ENCODE measurements at places on chromosomes 4 and X.

DNA sequence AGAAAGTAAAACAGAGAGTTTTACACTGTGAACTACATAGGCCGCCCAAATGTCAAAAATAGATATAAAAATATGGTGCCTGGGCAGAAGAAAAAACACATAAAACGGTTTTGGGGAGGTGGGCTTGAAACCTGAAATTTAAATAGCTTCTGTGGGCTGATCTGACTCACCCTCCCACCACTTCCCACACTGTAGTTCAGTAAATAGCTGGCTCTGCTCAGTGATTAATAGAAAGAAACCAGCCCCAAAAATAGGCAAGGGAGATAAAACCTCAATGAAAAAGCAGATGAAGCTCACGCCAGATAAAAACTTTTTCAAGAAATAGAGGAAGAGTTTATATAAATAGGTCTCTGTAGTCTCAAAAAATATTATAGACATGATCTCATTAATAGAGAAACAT lies 13.2 kb upstream of the COX7B2 start:
- no peak for DNase-seq

GRCh38 chrX:20217271-20217670 lies 49.4 kb downstream of the RPS6KA3 start:
- DNase-seq = peak; percentile 15

GRCh38 chr4:19752599-19752998 lies 499.1 kb upstream of the SLIT2 start:
- DNase-seq = no peak

- DNase-seq = peak; percentile 61
These were observed 37.8 kb upstream of the PCDH19 start for GRCh38 chrX:100447655-100448397.

GRCh38 chrX:53511322-53511721 lies 77.2 kb upstream of the HSD17B10 start:
- DNase-seq = no peak
